ENCODE measurements at places on chromosomes 4 and X.

- no peak for DNase-seq
Measured at GRCh38 chr4:17939054-17939453, 82.5 kb downstream of the LCORL start.

- DNase-seq: no peak
Measured at GRCh38 chr4:53427366-53427765, 49.9 kb downstream of the FIP1L1 start.

GRCh38 chrX:35444671-35445355 lies 353.3 kb upstream of the MAGEB16 start:
- no peak for DNase-seq

GRCh38 chr4:8775121-8775520 lies 96.5 kb downstream of the HMX1 start:
- DNase-seq: no peak

DNA sequence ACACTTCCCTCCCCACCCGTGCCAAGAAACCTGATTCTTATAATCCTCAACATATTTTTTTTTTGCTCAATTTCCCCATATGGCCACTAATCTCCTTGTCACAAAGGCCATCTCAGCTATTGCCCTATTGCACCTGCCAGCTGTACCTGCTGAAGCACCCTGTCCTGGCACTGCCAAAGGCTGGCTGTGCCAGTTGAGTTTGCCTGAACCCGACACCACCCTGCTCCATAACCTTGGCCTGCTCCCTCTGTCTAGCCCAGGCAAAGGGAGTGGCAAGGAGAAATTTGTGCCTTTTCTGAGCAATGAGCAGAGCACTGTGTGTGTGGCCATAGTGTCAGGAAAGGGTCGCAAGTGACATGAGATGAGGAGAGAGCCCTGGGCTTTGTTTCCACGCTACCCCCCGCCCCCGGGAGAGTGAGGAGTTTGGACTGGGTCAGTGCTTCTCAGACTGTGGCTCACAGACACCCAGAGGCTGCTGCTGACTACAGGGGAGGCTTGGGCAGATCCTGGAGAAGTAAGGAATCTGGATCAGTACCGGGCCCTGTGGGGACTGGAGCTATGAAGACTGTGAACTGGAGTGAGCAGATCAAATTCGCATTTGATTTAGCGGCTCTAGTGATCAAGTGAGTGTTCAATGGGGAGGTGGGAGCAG lies 42.2 kb upstream of the HMGB3 start:
- DNase-seq: peak; percentile 32

DNA sequence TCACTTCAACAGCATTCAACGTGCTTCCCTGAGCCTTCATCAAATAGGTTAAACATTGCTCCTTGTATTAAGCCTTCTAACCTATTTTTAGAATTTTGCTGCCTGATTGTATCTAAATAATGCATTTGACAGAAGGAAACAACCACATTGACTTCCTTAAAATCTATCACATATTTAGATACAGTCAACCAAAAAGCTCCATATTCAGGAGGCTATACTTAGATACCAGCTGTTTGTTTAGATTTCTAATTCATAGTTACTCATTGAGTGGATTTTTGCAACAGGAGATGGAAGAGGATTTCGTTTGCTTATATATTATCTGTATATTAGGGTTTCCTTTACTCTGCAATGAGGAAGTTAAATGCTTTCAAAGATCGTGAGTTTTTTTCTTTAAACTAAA lies 241.1 kb upstream of the PPP1R2C start:
- DNase-seq: no peak

GRCh38 chr4:119873132-119873531 lies 193.5 kb downstream of the MAD2L1 start:
- no peak for DNase-seq

DNA sequence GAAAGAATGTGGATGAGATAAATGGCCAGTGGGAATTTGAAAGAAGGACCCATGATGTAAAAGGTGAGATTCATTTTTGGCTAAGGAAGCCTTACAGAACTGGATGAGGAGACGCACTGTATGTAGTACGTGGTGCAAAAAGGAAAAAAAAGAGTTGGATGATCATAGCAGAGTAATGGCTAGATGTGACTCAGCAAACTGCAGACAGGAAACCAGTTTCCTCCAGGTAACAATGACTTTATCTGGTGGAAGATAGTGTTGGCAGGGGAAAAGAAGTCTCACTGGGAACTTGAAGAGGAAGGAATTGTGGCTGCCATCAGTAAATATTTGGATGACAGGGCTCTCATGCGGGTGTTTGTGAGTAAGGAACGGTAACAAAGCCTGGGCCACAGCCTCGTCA lies 243.2 kb downstream of the CPE start:
- DNase-seq: no peak

DNA sequence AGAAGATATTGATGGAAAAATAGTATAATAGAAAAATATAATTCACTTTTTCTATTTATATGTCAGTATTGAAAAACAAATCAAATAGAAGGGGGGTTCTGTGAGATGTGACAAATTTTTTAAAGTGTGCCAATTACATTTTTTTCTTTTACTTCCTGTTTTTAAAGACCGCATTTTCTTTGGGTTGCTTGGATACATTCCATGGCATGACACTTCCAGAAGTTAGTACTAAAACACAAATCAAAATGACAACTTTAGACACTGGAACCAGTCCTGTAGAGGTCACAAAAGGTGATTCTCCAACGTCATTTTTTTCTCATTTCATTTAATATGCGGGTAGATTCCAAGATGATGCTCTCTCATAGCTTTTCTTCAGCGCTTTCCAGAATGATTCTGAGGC lies 116.2 kb upstream of the GNPDA2 start:
- no peak for DNase-seq
